ENCODE measurements at places on chromosomes 6 and 20. TPM values are rescaled to one million over a fixed set of nuclear protein-coding genes. Genes with fewer than 3 reads are reported as not detected.

- peak; percentile 48 for DNase-seq
Observed at GRCh38 chr20:51484141-51484815, 58.2 kb downstream of the NFATC2 start.

HSPA12B gene
- 36.9 TPM for total RNA-seq

FIG4 gene
- 44.5 TPM for total RNA-seq

- no peak for DNase-seq
Observed at GRCh38 chr6:144543006-144543871, 258.1 kb downstream of the UTRN start.

ENPP3 gene
- total RNA-seq = 1.7 TPM

GRCh38 chr20:3586093-3586492, 77.1 kb downstream of the GFRA4 start:
- DNase-seq = no peak

DNA sequence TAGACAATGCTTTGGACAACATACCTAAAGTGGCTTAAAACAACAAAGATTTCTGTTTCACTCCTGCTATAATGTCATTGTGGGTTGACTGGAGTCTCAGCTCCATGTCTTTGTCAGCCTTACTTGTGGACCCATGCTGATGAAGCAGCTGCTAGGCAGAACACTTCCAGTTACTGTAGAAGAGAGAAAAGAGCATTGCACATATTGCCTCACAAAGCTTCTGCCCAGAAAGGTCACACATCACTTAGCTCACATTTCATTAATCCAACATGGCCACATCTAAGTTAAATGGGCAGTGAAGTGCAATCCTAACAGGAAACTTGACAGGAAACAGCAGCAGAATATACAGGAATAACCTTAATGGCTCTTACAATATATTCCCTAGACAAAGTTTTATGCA, 480.5 kb upstream of the HTR1E start:
- DNase-seq = no peak

CDH26 gene
- 8.4 TPM for total RNA-seq

DNA sequence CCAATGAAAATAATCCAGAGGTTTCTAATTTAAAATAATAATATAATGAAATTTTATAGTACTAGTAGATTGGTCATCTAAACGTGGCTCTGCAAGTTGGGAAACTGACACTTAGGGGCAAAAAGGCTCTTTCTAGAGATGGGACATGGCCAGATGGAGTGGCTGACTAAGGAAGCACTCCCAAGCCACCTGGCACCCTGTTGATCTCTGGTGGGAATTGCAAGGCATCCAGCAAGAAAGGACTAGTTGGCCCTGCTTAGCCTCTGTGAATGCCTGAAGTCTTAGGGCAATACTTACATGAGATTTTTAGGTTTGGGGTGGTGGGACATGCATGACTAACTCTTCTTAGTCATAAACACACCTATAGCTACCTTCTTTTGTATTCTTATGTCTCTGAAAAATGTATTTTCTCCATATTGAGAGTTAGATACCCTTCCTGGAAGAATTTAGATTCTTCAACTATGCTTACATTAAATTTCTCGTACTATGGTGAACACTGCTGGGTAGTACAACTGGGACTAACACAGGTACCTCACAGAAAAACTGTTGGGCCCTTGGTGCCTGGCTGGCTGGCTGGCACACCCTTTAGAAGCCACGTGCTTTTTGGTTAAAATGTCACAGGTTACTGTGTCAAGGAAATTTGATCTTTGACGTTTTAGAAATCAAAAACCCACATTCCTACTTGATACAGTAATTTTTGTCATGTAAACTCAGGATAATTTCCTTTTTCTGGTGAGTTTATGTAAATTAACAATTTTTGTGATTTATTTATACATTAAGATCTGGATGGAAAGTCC, 25.0 kb upstream of the SH3BGRL2 start:
- DNase-seq = no peak

ARFGEF3 gene
- 33.8 TPM for total RNA-seq

GRCh38 chr20:14288341-14289330, 48.8 kb downstream of the FLRT3 start:
- DNase-seq = no peak

HCRTR2 gene
- not detected for total RNA-seq

HTR1E gene
- not detected for total RNA-seq

GRCh38 chr6:37168811-37169495, 999 bp upstream of the PIM1 start:
- no peak for DNase-seq

GRCh38 chr20:34397096-34397495, 34.0 kb downstream of the ITCH start:
- DNase-seq = no peak

DNA sequence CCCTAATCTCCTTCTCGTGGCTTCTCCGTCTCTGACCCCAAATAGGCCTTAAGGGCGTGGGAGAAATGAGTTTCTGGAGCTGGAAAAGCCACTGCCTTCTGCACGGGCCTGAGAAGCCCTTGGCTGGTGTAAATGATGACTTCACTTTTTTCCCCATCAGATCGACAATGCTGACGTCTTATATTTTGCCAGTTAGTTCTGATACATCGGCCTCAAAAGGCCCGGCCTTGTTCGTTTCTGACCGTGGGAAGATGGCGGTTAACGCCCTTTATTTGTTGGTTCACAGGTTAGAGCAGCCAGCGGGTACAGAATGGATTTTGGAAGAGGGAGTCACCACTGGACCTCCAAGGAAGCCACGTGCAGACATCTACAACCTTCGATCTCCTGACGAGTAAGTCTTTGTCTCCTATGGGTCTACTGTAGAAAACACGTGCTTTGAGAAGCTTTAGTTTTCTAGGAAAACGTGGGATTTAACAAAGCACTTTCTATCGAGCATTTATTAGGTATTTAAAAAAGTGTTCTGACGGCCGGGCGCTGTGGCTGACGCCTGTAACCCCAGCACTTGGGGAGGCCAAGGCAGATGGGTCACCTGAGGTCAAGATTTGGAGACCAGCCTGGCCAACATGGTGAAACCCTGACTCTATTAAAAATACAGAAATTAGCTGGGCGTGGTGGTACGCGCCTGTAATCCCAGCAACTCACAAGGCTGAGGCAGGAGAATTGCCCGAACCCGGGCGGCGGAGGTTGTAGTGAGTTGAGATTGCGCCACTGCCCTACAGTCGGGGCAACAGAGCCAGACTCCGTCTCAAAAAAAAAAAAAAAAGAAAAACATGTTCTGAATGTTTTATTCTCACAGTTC, 1.2 kb upstream of the ZNFX1 start:
- peak; percentile 54 for DNase-seq

GRCh38 chr6:134502614-134503549, 185.0 kb upstream of the SGK1 start:
- DNase-seq = no peak

DNA sequence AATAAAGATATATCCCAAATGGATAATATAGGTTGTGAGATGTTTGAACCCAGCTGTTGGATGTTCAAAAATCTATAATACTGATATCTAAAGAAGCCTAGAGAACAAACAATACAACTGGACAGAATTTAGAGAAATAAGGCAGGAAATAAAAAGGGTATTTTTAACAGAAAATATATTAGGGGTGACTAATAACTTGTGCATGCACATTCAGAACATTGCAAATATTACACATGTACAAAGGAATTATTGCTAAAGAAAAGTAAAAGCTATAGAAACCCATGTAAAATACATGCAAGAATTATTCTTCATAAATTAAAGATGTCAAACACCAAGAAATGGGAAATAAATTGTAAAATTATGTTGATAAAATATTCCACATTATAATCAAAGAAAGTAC, 32.7 kb upstream of the HCRTR2 start:
- no peak for DNase-seq

GRCh38 chr6:119541132-119541905, 191.8 kb upstream of the MAN1A1 start:
- no peak for DNase-seq

NKAPL gene
- total RNA-seq = 0.30 TPM

DNA sequence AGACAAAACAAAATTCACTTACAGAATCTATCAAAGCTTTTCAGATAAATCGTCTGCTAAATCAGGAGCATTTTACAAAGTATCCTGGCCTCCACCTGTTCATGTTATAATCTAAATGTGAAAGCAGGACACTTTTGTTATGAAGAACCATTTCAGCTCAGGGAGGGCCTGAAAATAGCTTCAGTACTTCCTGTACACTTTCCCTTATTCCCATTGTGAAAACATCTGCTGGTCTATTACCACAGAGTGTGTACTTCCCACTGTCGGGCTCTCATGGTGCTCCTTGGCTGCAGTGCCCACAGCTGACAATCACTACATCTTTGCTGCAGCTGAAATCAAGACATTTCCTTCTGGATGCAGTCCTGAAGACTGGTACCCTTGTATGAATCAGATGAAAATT, 128.1 kb downstream of the OPRM1 start:
- DNase-seq = peak; percentile 45

- DNase-seq = no peak
Observed at GRCh38 chr20:46767127-46767761, 57.8 kb downstream of the SLC2A10 start.

GRCh38 chr6:151963001-151963400, 155.5 kb downstream of the ESR1 start:
- no peak for DNase-seq

DNA sequence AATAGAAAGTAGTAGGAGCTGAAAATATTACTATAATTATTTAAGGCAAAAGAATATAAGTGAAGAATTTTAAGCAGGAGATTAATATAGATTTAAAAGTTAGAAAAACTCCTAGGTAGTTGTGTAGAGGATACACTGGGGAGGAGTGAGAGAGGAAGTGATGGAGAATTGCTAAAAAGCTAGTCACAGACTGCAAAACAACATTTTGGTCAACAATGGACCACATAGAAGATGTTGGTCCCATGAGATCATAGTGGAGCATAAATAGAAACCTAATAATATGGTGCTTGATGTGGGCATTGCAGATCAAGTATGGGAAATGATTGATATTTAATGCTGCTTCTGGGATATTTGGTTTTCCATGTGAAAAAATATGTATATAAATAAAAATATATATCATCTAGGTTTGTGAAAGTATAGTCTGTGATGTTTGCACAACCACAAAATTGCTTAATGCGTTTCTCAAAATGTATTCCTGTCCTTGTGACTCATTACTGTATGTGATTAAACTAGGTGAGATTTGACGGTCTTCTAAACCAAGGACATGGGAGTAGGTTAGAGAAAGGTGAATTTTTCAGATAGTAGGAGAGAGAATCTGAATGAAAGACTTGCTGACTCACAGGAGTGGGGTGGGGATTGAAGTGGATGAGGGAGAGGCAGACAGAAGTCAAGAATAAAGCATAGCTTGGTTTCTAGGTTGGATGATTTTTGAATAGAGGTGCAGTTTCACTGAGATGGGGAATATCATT, 174.0 kb downstream of the BCKDHB start:
- DNase-seq = no peak

- no peak for DNase-seq
Observed at GRCh38 chr20:57434390-57434700, 43.1 kb downstream of the RBM38 start.

DNA sequence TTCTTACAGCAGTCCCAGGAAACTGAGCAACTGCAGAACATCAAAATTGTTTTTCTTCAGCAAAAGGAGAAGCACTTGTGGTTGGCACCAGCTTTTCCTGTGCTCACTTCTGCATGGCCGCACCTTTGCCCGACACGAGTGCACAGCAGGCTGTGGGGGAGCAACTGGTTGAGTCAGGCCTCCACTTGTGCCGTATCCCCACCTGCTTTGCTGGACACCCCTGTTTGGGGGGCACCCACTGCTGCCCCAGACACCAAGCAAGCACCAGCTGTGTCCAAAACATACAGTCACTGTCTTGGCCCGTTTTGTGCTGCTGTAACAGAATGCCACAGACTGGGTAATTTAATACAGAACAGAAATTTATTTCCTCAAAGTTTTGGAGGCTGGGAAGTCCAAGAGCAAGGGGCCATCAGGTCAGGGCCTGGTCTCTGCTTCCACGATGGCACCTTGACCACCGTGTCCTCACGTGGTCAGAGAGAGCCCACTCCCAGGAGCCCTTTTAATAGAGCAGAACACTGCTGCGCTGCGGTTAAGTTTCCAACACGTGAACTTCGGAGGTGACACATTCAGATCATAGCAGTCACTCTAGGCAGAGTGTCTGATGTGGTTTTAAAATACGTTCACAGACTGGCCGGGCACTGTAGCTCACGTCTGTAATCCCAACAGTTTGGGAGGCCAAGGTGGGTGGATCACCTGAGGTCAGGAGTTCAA, 8.7 kb upstream of the GMEB2 start:
- peak; percentile 69 for DNase-seq

GRCh38 chr20:28562510-28562898, 2695.0 kb upstream of the DEFB115 start:
- DNase-seq = no peak

RHAG gene
- total RNA-seq = not detected

TUBE1 gene
- 22.2 TPM for total RNA-seq

CLVS2 gene
- 0.03 TPM for total RNA-seq

- DNase-seq = no peak
Observed at GRCh38 chr6:133207754-133208153, 33.4 kb upstream of the EYA4 start.

Data from lower lobe of right lung (tissue), 2 donors.